ENCODE measurements at places on chromosomes 13 and 19.

- no peak for DNase-seq
- no peak overlapping the region for H3K27ac ChIP-seq
- H3K4me1 ChIP-seq: peaks cover 11% of the 10 kb centered on the region
- H3K4me3 ChIP-seq: no peak overlapping the region
- H3K27me3 ChIP-seq: no peaks in the 10 kb centered on the region
- no peaks in the 10 kb centered on the region for H3K36me3 ChIP-seq
Measured at GRCh38 chr19:52692431-52693008, 42.3 kb downstream of the ZNF611 start.

GRCh38 chr19:11963566-11964355 is 1.1 kb upstream of the ZNF763 start:
- peak overlapping the region; percentile 90 for H3K27ac ChIP-seq
- no peak overlapping the region for H3K4me3 ChIP-seq
- H3K4me1 ChIP-seq: peaks cover 5% of the 10 kb centered on the region
- DNase-seq: peak; percentile 64

GRCh38 chr19:6212403-6213265 is 67.1 kb downstream of the MLLT1 start:
- no peak overlapping the region for H3K4me3 ChIP-seq
- no peak overlapping the region for H3K27ac ChIP-seq
- H3K4me1 ChIP-seq: no peaks in the 10 kb centered on the region
- peaks cover 19% of the 10 kb centered on the region for H3K36me3 ChIP-seq

- no peak overlapping the region for H3K27ac ChIP-seq
- no peaks in the 10 kb centered on the region for H3K4me1 ChIP-seq
- H3K27me3 ChIP-seq: no peaks in the 10 kb centered on the region
- no peak overlapping the region for H3K4me3 ChIP-seq
- H3K36me3 ChIP-seq: no peaks in the 10 kb centered on the region
- no peak for DNase-seq
Measured at GRCh38 chr13:57666131-57666953, 34.8 kb downstream of the PCDH17 start.

GRCh38 chr13:51524829-51525566 is 59.3 kb upstream of the WDFY2 start:
- no peak for DNase-seq
- no peak overlapping the region for H3K27ac ChIP-seq
- H3K27me3 ChIP-seq: peaks cover 4% of the 10 kb centered on the region

DNA sequence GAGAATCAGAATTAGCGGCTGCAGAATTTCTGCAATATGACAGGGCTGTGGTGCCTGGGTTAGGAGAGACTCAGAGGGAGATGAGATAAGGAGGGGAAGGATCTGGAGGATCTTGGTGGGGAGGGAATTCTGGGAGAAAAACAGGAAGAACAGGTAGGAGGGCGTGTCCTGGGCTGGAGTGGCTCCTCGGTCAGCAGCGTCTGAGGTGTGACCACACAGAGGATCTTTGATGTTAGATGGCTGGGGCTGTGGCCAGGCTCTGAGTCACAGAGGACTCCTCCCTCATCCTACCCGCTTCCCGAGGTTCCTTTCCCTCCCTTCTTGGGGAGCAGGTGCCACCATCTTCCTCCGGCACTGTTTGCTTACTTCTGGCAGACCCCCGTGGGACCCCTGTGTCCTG is 6.4 kb upstream of the KLK6 start:
- no peaks in the 10 kb centered on the region for H3K36me3 ChIP-seq
- no peaks in the 10 kb centered on the region for H3K4me1 ChIP-seq
- H3K27me3 ChIP-seq: peaks cover 54% of the 10 kb centered on the region
- H3K4me3 ChIP-seq: no peak overlapping the region

DNA sequence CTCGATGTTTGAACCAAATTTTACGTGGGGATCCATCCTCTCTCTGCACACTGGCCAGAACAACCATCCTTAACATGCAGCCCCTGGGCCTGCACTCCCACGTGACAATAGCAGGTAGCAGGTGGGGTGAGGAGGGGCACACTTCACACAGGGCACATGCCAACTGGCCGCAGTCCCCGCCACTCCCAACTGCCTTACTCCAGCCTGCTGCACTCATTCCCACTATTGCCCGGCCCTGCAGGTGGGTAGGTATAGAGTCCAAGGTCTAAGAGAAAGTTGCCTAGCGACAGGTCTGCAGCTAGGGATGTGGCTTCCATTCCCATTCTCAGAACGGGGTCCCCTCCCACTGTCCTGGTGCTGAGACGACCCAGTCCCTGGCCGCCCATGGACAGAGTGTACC is 18.0 kb downstream of the VRK3 start:
- no peaks in the 10 kb centered on the region for H3K4me1 ChIP-seq
- H3K27ac ChIP-seq: no peak overlapping the region
- no peaks in the 10 kb centered on the region for H3K27me3 ChIP-seq
- no peak overlapping the region for H3K4me3 ChIP-seq
- H3K36me3 ChIP-seq: peaks cover 76% of the 10 kb centered on the region

DNA sequence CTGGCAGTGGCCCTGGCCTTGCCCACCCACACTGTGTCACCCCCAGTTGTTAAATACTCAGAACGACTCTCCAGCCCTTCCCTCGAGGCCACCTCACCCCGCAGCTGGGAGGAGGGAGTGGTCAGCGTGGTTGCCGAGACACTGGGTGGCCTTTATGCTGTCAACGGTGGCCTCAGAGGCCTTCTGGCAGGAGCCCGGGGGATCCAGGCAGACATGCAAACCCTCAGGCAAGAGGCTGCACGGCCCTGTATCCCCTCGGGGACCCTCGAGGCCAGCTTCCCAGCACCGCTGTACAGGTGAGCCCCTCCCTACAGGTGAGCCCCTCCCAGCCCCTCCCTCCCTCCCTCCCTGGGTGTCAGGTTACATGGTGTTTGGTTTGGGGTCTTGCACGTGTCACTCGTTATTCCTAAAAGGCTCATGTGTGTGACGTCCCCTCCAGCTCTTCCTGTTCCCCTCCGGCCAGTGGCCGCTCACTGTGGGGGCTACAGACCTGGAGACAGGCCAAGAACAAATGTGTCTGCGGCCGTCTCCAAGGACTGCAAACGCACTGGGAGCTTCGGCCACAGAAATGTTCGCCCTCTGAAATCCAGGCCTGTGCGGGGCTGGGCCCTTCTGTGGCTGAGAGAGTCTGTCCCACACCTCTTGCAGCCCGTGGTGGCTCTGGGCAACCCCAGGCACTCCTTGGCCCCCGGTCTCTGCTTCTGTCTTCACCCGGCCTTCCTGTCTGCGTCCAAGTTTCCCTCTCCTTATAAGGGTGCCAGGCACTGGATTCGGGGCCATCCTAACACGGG is at the start of gene TEKTIP1:
Gene TEKTIP1, plus strand, starts transcription at position 210 of the 791 bp plus-strand sequence. Its CDS starts 4 bp downstream, at position 214.
- peaks cover 30% of the 10 kb centered on the region for H3K36me3 ChIP-seq
- H3K27me3 ChIP-seq: no peaks in the 10 kb centered on the region
- DNase-seq: no peak
- H3K4me1 ChIP-seq: no peaks in the 10 kb centered on the region

- DNase-seq: no peak
- H3K27ac ChIP-seq: peak overlapping the region; percentile 47
- no peaks in the 10 kb centered on the region for H3K27me3 ChIP-seq
- H3K36me3 ChIP-seq: no peaks in the 10 kb centered on the region
- H3K4me3 ChIP-seq: peak overlapping the region; percentile 78
Measured at GRCh38 chr19:3556423-3556977, 886 bp downstream of the MFSD12 start.

DNA sequence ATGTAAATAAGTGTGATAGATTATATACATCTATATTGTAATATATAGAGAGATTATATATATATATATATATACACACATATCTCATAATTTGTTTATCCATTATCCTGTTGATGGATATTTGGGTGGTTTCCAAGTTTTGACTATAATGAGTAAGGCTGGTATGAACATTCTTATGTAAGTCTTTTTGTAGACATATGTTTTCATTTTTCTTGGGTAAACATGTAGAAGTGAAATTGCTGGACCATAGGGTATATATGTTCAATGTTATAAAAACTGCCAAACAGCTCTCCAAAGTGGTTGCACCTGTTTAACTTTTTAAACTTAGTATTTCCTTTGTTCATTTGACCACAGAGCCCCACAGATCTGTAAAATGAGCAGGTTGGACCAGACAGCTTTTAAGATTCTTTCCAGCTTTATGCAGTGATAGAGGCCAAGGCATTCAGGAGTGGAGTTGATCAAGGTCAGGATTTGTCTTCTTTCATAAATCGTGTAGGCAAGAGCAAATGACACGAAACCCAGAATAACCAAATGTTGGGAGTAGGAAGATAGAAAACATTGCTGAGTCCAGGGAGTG is 21.7 kb upstream of the KATNAL1 start:
- DNase-seq: no peak
- H3K36me3 ChIP-seq: no peaks in the 10 kb centered on the region
- H3K27me3 ChIP-seq: no peaks in the 10 kb centered on the region
- no peak overlapping the region for H3K4me3 ChIP-seq
- no peak overlapping the region for H3K27ac ChIP-seq

All from T-cell (primary cell).